ENCODE measurements at places on chromosomes 5 and 9.

- peak; percentile 38 for DNase-seq
Observed at GRCh38 chr9:97484134-97484533, 17.3 kb upstream of the TMOD1 start.

- no peak for DNase-seq
Observed at GRCh38 chr5:135452321-135453030, at the start of gene TIFAB. TSS of gene TIFAB (minus strand) at chr5:135452351. CDS start at chr5:135449939, 2,412 bp downstream.

DNA sequence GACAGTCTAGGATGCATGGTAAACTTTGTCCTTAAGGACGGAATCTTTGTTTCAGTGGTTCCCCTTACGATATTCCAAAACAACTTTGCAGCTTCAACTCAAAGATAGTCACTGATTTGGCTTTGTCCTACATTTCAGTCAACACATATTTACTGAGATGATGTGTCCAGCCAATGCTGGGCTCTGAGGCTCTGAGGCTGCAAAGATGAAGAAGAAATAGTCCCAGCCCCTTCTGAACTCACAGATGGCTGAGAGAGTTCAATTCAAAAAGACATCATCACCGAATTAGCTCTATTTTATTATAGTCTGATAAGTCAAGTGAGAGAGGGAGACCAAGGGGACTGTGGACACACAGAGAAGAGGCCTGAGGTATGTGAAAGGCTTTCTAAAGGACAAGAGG, 544.0 kb downstream of the ACTL7B start:
- no peak for DNase-seq

GRCh38 chr5:52356311-52356918, 431.3 kb upstream of the ITGA1 start:
- DNase-seq: no peak

DNA sequence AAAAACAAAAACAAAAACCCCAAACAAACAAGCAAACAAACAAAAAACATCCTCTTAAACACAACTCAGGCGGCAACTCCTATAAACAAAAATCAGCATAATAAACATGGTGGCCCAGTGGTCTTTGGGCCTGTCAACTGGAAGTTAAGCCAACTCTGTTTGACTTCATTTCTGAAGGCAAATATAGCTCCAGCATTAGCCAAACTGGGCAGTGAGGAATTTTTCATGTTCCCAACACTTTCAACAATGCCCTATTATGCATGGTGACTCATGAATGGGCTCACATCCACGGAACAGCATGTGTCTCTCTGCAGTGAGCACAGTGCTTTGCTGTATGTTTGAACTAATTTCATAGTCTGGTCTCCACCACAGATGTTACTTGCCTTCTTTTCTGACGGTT, 143.9 kb upstream of the STC2 start:
- DNase-seq: peak; percentile 82

GRCh38 chr9:35051069-35051967, 21.1 kb downstream of the VCP start:
- no peak for DNase-seq

- DNase-seq: no peak
Observed at GRCh38 chr5:93902288-93902687, 160.9 kb upstream of the POU5F2 start.

- DNase-seq: no peak
Observed at GRCh38 chr9:115740986-115741385, 412.6 kb upstream of the PAPPA start.

DNA sequence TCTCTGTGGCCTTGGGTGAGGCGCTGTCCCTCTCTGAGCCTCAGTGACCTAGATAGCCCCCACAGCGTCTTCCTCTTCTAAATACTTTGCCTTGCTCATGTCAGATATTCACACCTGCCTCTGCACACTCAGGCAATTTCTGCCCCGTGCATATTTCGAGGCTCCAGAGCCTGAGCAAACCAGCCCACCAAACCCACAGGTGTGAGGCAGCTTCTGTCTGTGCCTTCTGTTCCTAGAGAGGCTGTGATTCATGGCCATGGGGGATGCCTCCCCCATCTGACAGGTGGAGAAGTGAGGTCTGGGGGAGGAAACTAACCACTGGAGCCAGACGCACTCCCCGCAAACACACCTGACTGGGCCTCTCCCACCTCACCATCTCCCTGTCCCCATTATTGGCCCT, 42.7 kb upstream of the CPLX2 start:
- no peak for DNase-seq

- peak; percentile 30 for DNase-seq
Observed at GRCh38 chr5:109410389-109411148, 795 bp upstream of the PJA2 start.

GRCh38 chr9:109453210-109453842, 44.8 kb downstream of the PTPN3 start:
- DNase-seq: no peak

- no peak for DNase-seq
Observed at GRCh38 chr5:89178541-89178940, 295.6 kb upstream of the MEF2C start.

- no peak for DNase-seq
Observed at GRCh38 chr5:66209350-66209749, 65.2 kb downstream of the SREK1 start.

- DNase-seq: no peak
Observed at GRCh38 chr9:133342570-133342969, 5.4 kb downstream of the MED22 start.

- no peak for DNase-seq
Observed at GRCh38 chr9:102354041-102354440, 615.6 kb upstream of the GRIN3A start.

- no peak for DNase-seq
Observed at GRCh38 chr9:6829027-6829426, 71.3 kb downstream of the KDM4C start.

DNA sequence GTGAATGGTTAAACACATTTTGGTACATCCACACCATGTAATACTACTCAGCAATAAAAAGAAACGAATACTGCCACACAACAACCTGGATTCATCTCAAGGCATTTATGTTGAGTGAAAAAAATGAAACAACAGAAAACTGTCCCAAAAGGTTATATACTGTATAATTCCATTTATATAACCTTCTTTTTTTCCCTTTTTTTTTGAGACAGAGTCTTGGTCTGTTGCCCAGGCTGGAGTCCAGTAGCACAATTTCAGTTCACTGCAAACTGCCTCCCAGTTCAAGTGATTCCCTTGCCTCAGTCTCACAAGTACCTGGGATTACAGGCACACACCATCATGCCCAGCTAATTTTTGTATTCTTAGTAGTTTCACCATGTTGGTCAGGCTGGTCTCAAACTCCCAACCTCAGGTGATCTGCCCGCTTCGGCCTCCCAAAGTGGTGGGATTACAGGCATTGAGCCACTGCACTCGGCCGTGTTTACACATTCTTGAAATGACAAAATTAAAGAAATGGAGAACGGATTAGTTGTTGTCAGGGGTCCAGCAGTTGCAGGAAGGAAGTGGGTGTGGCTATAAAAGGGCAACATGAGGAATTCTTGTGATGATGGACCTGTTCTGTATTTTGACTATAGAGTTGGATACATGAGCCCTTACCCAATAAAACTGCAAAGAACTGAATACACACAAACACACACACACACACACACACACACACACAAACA, 17.4 kb downstream of the PPP6C start:
- DNase-seq: no peak

DNA sequence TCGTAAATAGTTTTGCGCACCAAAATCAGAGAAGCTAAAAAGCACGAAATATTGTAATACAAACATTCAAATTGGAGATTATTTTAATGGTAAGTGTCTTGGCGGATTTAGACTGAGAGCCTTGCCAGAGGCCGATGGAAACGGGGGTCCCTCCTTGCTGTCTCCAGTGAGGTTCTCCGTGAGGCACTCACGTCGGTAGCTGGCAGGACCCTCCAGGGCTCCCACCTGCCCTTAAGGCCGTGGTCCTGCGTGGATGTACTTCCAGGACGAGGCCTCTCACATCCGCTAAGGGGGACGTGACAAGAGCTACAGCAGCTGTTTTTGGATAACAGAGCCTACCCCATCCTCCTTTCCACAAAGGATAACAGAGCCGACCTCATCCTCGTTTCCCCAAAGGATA, 7.9 kb downstream of the NKD2 start:
- DNase-seq: no peak

DNA sequence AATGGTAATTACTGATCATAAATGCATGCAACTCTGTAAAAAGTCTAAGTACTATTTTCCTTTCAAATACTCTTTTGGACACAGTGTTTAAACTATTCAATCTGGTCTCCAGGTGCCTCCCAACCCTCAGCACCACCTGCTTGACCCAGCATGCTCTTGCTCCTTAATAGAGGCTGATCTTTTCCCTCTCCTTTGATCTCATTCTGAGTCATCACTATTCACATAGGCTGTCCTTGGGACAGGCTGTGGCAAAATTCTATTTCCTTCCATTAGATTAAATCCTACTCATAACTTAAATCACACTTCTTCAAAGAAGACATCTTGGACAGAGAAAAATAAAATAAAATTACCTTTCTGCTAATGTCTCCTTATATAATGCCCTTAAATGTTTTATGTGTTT, 199.4 kb upstream of the ST8SIA4 start:
- DNase-seq: no peak

GRCh38 chr9:113919871-113920270, 43.8 kb downstream of the ZNF618 start:
- DNase-seq: no peak

DNA sequence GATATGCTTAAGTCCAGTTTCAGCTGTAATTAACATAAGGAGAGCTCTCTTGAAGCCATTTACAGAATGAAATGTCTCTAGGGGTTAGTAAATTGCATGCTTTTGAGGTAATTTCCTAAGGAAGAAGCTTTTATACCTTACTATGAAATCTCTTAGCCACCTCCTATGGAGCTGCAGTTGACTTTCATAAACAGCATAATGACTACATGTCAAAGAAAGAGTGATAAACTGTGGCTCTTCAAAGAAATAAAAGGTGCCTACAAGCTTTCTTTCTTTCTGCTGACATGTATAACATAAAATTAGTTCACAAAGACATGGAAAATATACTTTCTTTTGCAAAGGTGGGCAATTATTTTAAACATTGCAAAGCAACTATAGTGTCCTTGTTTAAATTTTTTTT, 90.8 kb downstream of the TMEM167A start:
- DNase-seq: no peak

- no peak for DNase-seq
Observed at GRCh38 chr5:44001236-44001635, 388.0 kb downstream of the FGF10 start.

GRCh38 chr5:159050316-159051143, 49.2 kb downstream of the EBF1 start:
- no peak for DNase-seq

- DNase-seq: no peak
Observed at GRCh38 chr9:23769307-23769935, 56.6 kb downstream of the ELAVL2 start.

- DNase-seq: no peak
Observed at GRCh38 chr5:13975246-13975645, 30.8 kb upstream of the DNAH5 start.

- DNase-seq: no peak
Observed at GRCh38 chr9:95237336-95237735, 80.2 kb downstream of the FANCC start.

DNA sequence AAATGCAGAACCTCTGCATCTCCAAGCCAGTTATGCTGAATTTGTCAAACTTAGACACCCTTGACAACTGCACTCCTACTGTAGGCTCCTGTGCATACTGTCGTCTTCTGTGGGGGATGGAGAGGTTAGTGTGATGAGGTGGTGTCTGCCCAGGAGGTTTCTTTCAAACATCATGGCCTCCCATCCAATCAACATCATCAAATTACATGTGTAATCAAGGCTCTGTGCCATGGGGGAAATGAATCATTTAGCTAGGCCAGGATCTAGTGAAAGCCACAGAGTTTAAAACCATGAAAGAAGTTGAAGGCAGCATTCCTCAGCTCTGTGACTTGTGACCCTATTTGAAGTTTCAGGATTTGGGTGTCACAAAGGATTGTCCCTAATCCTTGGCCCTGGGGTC, 240.6 kb downstream of the MARCHF11 start:
- DNase-seq: no peak

DNA sequence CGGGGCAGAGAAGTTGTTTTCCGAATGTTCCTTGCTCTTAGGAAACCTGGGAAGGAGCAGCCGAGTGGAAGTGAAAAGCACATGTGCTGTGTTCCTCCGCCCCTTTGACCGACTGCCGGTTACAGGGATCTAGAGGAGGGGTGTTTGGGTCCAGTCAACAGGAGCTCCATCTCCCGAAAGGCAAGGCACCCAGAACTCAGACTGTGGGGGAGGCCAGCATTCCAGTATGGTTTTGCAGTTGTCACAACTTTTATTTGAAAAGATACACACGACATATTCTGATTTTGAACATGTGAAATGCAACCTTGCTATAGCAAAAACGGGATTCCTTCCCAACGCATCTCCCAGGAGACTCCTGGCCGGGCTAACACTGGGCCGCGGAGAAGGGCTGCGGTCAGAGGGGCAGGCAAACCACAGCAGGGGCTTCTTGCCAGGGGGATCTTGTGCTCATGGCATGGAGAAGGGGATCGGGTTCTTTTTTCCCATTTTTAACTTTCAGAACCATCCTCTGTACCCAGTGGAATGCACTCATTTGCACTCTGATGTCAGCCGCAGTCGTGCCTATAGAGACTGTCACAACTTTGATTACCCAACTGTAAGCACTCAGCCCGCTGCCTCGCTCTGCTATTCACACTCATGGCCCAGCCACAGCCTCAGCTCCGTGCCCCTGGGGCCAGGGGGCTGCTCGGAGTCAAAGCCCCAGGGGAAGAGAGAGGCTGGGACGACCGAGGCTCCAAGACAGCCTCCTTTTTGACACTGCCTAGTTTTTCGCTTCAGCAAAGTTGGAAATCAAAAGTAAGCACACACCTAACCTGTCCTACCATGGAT, 3.9 kb downstream of the QRFP start:
- no peak for DNase-seq

DNA sequence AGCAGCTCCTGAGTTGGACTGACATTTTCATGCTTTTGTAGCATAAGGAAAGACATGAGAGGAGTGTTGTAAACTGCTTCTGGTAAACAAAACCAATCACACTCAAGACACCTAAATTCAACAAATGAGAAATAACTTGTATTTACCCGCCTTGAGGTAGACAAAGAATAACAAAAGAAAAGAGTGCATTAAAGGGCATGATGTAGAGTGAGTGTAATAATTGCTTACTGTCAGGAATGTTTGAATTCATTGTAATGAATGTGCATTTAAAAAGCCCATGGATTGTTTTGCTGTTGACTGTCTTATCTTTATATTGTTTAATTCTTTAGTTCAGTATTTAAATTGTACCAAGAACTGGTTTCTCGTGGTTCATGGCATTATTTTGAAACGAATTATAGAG, 61.8 kb downstream of the KDM4C start:
- DNase-seq: no peak

GRCh38 chr9:89518466-89519365, 20.8 kb upstream of the SEMA4D start:
- no peak for DNase-seq

Measured in amygdala (tissue), 56 donors.